ENCODE measurements at places on chromosomes 7 and 10.
A peak's percentile ranks its signal among the peaks of the same experiment; 100 is the strongest.

GRCh38 chr7:9189703-9190102 is 756.3 kb downstream of the NXPH1 start:
- DNase-seq = no peak

- DNase-seq = no peak
Measured at GRCh38 chr7:114630201-114630990, 215.8 kb downstream of the FOXP2 start.

DNA sequence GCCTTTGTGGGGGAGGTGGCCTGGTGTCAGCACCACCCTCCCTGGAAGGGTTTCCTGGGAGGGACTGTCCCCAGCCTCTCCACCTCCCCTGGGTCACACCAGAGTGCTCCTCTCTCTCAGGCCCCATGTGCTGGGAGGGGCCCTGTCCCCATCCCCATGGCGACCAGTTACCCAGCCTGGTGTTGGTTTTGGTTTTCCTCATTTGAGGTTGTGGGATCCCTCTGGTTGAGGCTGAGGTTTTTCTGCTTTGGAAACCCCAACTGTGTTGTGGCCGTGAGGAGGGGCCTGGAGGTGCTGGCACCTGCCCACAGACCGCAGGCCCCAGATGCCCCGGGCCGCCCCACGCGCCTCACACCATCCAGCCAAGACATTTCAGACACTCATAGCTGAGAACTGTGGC is 106.3 kb downstream of the GRK5 start:
- DNase-seq = no peak

DNA sequence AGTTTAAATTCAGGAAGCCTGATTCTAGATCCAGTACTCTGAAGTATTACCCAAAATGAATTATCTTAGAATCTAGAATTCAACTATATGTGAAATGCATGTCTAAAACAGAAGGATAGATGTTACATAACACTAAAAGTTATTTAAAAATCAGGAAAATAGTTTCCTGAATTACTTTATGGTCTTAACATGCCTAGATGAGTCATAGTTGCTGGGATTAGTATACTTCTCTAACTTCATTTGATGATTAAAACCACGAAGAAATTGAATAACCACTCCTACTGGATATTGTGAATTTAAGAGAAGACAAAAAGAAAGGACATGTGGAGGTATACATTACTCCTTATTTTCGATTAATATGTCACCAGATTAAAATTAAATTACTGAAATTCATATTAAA is 65.5 kb downstream of the ATAD1 start:
- no peak for DNase-seq

DNA sequence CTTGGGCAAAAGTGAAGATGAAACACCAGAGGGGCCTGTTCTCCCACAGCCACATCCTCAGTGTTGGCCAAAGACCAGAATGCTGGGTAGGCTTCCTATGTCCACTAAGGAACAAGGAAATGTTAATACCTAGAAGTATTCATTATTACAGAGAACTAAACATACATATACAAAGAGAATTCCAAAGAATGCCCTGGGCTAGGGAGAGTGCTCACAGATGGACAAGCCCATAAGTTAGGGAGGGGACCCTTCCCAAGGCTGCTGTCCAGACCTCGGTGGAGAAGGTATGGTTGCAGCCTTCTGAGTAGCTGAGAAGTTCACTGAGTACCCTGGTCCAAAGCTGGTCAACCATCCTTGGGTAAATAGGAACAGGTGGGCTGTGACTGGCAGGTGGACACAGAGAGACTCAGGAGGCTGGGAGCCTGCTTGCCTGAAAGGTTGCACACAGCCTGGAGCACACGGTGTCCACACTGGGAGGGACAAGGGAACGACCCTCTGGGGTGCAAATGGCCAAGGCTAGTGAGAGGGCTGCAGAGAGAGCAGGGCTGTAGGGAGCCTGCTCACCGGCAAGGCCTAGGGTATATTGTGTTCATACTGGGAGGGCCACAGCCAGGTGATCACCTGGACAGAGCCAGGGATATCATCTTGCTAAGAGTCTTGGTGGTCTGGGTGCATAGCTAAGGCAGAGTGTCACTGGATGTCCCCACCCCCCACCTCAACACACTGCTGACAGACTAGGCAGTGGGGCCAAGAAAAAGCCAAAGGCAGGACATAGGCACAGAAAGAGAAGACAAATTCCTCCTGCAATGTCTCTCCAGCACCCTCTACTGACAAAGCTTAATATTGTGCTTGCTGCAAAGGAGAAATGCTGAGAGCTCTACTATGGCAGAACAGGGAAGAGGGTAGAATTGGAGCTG is 40.3 kb downstream of the CPVL start:
- peak; percentile 34 for DNase-seq

DNA sequence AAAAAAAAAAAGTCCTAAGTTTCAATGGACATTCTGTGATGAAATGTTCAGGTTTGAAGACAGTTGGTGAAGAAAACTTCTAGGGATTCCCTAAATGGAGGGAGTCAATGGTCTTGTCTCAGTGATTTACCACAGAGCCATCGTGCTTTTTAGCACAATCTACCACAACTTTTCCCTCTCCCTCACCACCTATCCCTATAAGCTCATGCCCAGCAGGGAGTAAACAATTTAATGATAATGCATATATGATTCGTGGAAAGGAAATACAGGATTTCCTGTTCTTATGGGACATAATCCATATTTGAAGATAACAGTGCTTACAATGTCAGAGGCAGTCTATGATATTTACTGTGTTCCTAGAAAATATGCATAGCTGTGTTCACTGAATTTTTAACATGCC is 38.4 kb upstream of the CD36 start:
- DNase-seq = no peak

GRCh38 chr7:45978731-45979211 is 57.7 kb upstream of the IGFBP3 start:
- no peak for DNase-seq

DNA sequence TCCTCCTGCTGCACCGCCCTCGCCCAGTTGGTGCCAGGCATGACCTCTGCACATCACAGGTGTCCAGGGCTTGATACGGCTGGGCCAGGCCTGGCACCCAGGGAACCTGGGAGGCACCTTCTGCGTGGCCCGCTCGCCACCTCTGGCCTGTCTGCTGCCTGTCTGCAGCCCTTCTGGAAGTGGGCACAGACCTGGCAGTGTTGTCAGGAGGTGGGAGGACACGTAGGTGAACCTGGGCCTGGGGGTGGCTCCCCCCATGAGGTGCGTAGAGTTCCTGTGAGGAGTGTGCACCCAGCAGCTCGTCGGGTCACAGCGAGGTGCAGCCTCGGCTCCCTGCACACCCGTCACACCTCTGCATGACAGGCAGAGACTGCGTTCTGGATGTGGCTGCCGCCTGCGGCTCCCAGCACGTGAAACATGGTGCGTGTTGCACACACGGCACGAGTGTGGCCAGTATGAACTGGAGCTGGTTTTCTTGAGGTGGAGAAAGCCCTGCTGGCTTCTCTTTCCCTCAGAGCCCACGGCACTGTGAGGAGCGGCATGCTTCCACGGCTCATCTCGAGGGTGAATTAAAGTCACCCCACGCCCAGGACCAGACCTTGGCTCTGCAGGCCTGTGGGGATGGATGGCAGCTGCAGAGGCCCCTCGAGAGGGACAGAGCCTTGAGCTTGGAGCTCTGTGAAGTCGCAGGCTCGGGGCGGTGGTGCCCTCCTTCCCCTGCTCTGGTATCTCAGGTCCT is 24.8 kb downstream of the INPP5A start:
- no peak for DNase-seq

DNA sequence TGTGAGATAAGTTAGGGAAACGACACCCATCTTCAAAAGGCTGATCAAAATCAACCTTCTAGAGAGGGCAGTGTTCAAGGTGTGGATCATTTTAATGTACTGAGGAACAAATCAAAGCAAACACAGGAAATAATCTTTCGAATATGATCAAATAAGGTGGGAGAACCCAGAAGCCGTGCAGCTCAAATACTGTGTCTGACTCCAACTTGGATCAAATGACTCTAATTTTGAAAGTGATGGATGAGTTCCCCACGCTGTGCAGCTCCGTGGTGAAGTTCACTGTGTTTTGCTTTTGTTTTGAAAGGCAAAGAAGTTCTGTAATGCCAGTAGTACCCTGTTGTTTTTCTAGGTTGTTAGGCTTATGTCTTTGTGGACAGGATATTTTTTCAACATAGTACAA is 250.9 kb downstream of the SFMBT2 start:
- no peak for DNase-seq

DNA sequence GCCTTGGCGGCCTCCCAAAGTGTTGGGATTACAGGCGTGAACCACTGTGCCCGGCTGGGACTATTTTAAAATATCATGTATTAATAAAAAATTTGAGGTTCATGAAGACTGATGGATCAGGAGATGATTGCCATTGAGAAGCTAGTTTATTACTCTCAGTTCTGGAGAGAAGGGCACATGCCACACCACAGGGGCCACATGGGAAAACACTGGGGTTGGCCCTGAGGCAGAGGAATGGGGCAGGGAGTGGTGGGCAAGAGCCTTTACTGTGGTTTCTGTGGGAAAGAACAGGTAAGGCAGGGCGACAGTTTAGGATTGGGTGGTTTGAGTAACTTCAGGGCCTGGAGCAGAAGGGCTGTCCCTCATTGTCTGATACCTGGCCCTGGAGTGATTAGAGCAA is 6.8 kb upstream of the TBRG4 start:
- no peak for DNase-seq

DNA sequence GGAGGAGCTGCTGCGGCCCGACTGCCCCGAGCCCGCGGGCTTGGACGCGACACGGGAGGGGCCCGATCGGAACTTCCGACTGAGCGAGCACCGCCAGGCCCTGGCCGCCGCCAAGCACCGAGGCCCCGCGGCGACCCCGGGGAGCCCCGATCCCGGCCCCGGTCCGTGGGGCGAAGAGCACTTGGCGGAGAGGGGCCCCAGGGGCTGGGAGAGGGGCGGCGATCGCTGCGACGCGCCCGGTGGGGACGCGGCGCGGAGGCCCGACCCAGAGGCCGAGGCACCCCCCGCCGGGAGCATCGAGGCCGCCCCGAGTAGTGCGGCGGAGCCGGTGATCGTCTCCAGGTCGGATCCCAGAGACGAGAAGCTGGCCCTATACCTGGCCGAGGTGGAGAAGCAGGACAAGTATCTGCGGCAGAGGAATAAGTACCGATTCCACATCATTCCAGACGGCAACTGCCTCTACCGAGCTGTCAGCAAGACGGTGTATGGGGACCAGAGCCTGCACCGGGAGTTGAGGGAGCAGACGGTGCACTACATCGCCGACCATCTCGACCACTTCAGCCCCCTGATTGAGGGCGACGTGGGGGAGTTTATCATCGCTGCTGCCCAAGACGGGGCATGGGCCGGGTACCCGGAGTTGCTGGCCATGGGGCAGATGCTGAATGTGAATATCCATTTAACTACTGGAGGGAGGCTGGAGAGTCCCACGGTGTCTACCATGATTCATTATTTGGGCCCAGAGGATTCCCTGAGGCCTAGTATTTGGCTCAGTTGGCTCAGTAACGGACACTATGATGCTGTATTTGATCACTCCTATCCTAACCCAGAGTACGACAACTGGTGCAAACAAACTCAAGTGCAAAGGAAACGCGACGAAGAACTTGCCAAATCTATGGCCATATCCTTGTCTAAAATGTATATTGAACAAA is 1.4 kb downstream of the OTUD1 start:
- DNase-seq = no peak

DNA sequence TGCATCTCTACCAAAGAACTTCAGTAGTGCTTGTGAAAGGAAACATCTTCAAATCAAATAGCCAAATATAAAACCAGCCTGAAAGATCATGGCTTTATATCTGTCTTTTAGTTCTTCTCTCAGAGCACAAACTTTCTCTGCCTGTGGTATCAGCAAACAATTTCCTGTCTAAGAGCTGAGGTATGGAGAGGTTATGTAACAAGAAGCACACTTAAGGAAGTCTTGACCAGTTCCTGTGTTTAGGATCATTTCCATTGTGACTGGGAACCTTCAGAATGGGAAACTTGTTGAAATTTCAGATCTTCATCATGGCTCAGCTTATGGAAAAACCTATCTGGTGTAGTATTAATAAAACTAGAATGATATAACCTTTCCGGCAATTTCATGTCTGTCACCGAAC is 148.8 kb downstream of the MBL2 start:
- no peak for DNase-seq

- DNase-seq = no peak
Measured at GRCh38 chr7:6182993-6183392, 89.4 kb downstream of the CYTH3 start.

DNA sequence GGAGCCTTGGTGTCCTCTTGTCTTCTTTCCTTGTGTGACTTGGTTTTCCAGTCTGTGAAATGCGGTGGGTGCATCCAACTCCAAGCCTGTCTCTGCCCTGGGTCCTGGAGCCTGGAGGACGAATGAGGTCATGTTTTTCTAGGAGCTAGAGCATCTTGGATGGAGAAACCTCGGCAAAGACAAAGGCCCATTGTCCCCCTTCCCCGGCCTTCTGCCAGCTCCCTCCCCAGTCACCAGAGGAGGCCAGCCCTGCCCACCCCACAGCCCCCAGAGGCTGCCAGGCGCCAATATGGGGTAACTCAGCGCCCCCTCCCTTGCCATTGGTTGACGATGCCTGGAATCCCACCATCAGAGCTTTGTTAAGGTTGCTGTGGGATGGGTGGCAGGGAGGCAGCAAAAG is 40.4 kb downstream of the KCTD7 start:
- DNase-seq = no peak

DNA sequence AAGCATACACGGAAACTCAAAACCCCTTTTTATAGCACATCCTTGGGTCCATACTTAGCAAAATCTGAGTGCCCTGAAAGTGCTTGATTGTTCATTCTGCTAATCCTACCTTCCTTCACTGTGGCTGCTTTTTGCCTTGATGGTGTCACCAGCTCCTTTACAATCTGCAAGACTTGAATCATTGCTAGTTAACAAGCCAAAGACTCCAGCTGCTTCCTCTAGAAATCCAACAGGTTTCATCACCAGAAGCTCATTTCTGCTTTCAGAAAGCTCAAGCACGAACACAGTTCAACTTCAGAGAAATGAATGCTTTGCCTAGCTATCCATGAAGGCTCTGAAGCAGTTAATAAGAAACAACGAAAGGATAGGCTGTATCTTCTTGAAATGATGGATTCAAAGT is 38.0 kb downstream of the USP6NL start:
- no peak for DNase-seq

GRCh38 chr10:89158446-89158845 is 48.7 kb downstream of the CH25H start:
- DNase-seq = no peak

DNA sequence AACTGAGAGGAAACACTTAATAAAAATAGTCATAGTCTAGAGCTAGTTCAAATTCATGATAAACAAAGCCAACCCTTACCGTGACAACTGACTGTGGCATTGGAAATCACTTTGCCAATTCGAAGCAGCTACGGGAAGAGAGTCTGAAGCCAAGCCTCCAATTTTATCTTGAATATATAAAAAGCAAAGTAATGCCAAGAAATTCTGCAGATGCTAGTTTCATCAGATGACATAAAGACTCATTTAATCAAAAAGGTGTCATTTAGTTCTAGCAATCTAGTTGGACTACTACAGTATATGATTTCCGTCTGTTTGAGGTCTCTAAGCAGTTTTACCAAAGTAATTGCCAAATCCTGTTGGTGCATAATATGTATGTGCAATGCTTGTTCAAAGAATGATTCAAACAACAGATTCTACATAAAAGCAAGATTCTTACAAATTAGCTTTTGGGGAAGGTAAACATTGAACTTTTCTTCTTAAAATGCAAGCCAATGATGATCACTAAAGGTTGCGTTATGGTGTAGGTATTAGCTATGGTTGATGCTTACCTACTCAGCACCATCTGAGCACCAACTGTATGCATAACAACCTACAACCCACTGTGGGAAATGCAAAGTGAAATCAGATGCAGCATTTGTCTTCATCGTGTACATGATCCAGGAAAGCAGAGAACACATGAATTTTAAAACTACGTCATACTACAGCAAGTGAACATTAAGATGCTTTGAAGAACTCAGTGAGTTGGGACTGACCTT is 2.8 kb downstream of the FAM171A1 start:
- no peak for DNase-seq
